H1 (cell line): ENCODE measurements at places on chromosomes 1 and 21. TPM values are rescaled to one million over a fixed set of nuclear protein-coding genes. Genes with fewer than 3 reads are reported as not detected.
A peak's percentile ranks its signal among the peaks of the same experiment; 100 is the strongest.

- no peak for DNase-seq
Observed at GRCh38 chr1:202694314-202694713, 15.9 kb downstream of the SYT2 start.

DNA sequence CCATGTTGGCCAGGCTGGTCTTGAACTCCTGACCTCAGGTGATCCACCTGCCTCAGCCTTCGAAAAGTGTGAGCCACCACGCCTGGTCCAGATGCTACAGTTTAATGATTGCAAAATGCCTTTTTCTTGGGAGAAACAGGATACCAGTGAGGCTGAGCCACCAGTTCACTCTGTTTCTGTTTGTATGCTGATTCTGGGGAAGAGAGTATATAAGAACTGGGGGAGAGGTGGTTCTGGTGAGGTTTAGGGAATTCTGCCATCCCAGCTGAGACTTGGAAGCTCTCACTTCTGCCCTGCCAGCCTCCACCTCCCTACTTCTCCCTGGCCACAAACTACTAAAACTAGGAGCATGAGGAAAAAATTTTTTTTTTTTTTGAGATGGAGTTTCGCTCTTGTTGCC lies 8.1 kb upstream of the PMF1 start:
- no peak for DNase-seq

DNA sequence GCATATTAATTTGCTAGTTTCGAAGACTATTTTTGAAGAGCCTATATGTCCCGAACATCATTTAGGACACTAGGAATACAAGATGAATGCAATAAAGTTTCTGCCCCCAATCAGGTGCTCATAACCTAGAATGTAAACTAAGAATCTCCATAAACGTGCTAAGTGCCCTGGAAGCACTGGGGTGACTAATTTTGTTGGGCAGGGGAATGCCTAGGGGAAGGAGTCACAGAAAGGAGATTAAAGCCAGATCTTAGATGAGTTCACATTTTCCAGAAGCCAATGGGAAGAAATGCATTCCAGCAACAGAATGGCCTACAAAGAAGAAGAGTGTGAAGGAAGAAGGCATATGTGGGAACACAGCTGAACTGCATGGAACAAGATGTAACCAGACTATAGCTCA lies 19.5 kb downstream of the SCYL3 start:
- no peak for DNase-seq

GRCh38 chr1:33388805-33389771 lies 41.8 kb downstream of the PHC2 start:
- DNase-seq = no peak

DNA sequence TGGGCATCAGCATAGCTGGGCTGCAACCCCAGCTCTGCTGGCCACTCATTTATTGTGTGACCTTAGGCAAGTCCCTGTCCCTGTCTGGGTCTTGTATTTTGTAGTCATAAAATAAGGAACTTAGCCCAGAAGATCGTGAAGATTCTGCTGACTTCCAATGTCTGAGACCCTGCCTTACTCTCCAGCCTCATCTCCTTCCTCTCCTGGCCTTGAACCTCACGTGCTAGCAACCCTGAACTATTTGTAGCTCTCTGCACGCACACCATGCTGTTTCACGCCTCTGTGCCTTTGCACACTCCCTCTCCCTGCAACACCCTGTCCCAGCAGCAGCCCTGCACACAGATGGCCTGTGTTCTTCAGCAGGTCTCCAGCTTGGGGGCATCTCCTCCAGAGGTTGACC lies 121.1 kb downstream of the LACTBL1 start:
- DNase-seq = no peak

DNA sequence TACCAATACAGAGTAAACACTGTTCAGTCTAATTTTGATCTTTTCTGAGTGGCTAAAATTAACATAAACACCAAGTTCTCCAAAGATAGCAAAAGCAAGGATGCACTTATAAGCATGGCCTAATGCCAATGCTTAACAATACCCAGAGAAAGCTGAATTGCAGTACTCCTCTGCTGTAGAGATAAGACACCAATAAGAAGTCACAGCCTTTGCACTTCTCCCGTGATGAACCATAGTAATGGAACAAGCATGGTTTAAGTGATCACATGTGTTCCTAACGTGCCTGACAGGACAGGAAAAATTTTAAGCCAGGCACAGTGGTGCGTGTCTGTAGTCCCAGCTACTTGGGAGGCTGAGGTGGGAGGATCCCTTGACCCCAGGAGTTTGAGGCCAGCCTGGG lies 5.6 kb downstream of the PRDX1 start:
- no peak for DNase-seq

DNA sequence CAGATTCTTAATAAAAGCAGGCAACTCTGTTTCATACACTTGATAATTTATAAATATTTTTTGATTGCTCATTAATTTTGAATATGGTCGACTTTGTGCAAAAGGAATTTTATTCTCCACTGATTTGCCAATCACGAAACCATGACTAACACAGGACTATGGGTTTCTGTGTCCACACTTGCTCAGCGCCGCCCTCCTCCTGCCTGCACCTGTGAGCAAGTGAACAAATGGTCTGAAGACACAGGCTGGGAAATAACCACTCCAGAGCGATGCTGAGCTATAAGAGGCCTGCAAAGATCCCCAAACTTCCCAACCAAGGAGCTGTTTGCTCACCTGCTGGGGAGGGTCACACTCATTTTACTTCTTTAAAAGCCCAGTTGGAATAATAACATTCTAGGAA lies 19.6 kb downstream of the ABCB10 start:
- DNase-seq = no peak

DNA sequence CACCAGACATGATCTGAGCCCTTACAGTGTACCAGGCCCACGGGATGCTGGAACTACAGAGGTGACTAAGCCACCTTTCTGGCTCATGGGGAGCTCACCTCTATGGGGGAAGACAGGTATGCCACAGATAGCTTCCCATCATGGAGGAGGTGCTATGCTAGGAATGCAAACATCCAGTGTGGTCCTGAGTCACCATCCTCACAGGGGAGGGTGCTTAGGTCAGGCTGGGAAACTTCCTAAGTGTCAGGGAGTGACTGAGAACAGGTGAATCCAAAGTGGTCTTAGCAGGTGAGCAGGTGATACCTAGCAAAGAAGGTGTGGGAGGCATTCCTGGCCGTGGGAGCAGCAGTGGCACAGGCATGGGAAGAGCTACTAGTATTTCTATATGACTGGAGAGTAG lies 8.6 kb upstream of the RASSF5 start:
- peak; percentile 51 for DNase-seq

- no peak for DNase-seq
Observed at GRCh38 chr1:29900712-29901111, 664.4 kb downstream of the PTPRU start.

DNA sequence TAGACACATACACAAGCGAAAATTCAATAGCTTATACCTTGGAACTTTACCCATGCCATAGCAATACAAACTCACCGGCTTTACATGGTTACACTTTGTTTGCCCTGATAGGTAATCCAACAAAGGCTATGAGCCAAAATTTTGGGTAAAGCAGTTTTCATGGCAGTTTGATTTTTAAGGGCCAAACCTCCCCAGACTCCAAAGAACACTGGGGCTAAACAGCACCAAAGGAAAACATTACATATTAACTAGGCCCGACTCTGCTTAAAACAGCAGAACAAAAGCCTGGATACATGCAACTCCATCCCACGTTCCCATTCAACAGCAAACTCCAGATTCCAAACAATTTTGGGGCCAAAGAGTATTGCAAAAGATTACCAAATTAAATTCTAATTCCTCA lies 4.4 kb upstream of the TMEM125 start:
- DNase-seq = no peak

- DNase-seq = no peak
Observed at GRCh38 chr1:14522077-14522925, 76.2 kb upstream of the KAZN start.

- no peak for DNase-seq
Observed at GRCh38 chr1:30328401-30329262, 394.8 kb downstream of the MATN1 start.

DNA sequence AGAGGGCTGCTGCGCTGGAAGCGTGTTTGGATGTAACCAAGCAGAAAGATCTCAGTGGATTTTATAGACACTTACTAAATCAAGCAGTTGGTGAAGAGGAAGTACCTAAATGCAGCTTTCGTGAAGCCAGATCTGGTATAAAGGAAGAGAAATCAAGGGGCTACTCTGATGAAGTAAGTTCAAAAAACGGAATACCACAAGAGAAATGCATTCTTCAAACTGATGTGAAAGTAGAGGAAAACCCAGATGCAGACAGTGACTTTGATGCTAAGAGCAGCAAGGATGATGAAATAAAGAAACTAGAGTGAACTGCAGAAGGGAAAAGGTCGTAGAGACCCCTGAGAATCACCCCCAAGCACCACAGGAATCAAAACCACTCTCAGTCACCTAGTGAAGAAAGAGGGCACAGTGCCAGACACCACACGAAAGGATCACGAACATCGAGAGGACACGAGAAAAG lies 40.8 kb upstream of the NEXN start:
- DNase-seq = no peak

DNA sequence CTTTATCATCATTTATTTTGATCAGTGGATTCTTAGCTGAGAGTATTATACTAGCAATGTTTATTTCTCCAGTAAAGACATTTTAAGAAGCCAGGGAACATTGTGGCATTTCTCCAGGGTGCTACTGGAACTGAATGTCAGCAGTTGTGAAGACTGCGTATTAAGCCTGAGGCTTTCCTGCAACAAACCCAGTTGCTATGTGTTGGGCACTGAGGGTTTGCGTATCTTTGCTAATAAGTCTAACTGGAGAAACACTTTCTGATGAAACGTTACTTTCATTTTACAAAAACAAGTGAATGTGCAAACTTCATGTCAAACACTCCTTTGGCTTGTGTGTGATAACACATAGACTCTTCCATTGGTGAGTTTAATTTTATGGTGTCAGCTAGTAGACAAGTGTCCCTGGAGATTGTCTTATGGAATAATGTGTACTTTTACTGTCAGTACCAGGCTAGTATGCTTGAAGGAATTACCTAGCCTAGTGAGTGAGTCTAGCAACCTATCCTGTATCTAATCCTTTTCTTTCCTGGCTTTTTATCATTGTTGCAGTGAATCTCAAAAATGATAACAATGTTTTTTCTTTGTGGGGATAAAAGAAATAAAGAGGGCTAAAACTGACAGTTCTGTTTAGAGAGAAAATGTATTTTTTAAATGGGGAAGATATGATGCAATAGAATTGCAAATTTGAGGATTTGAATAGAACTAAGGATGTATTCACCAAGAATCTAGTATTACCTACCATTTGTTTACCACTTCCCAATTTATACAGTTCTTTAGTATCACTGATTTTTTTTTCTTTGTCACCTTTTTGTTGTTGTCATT lies 70.1 kb downstream of the MTR start:
- DNase-seq = no peak

- no peak for DNase-seq
Observed at GRCh38 chr1:68144856-68145255, 87.5 kb downstream of the WLS start.

GRCh38 chr1:229836324-229836723 lies 210.3 kb downstream of the URB2 start:
- DNase-seq = no peak

- DNase-seq = no peak
Observed at GRCh38 chr1:230231774-230232145, 164.7 kb downstream of the GALNT2 start.

GRCh38 chr21:25942135-25942534 lies 207.4 kb downstream of the GABPA start:
- DNase-seq = no peak

DNA sequence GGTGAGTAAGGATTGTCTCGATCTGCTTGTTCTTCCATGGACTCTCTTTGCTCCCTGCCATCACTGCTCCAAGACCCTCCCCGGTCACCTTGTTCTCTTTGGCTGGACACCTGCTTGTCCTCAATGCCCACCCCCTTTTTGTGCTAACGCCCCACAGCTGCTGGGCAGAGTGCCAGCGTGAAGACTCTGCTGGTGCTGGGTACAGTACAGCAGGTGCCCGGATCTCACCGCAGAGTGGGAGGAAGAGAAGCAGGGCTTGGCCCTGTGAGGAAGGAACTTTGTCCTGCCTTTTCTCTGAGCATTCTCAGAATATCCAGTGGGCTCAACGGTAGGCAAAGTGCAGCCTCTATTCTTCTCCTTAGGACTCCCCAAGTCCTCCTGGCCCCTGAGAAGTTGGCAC lies 90.1 kb downstream of the PLXNA2 start:
- no peak for DNase-seq

DNA sequence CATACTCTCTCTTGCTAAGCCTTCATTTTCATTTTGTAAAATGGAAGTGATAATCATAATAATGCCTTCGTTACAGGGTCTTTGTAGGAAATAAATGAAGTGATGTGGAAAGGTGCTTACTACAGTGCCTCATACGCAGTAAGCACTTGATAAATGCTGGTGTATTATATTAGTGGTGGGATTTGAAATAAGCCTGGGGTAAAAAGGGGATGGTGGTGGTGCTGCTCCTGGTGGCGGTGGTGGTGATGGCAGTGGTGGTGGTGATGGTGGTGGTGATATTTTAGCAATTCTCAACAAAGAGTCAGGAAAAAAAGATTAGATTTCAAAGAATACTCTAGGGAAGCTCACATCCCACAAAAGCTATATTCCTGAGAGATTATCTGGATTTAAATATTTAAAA lies 35.5 kb upstream of the ATP1B1 start:
- no peak for DNase-seq

DNA sequence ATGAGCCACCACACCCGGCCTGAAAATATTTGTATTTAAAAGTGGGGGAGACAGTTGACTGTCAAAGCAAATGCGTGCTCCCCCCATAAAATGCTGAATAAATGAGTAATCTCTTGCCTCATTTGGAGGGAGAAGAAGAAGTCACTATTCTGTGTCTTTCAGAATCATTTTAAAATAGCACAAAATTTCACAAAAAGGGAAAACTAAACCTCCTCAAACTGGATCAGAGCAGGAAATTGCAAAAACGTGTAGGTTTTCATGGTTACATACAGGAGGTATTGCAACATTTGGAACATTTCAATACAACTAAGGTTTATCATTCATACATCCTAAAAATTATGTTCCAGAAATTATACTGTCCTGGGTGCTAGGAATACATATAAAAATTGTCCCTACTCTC lies 13.6 kb downstream of the MTF1 start:
- no peak for DNase-seq

The MCOLN3 gene
- total RNA-seq = 2.9 and 3.8 TPM in 2 replicates

The KLHDC9 gene
- total RNA-seq = 4.0 and 6.5 TPM in 2 replicates

The UBL4B gene
- not detected in 2 replicates for total RNA-seq

The AGBL4 gene
- 0.41 and 0.46 TPM in 2 replicates for total RNA-seq

The TSPAN1 gene
- total RNA-seq = not detected in 2 replicates

The IGFN1 gene
- total RNA-seq = not detected in 2 replicates

The SMCP gene
- total RNA-seq = not detected in 2 replicates

The FMO3 gene
- not detected in 2 replicates for total RNA-seq

The OR2M4 gene
- not detected in 2 replicates for total RNA-seq

The OR2W3 gene
- total RNA-seq = 0.82 and 1.1 TPM in 2 replicates

The OR2L5 gene
- not detected in 2 replicates for total RNA-seq

The TRABD2B gene
- total RNA-seq = 3.4 and 3.5 TPM in 2 replicates

The RSPO1 gene
- total RNA-seq = 0.21 TPM in 1 of 2 replicates, not detected in the other

The CCT3 gene
- 471 and 480 TPM in 2 replicates for total RNA-seq

The RPTN gene
- total RNA-seq = not detected in 2 replicates

The DNAH14 gene
- total RNA-seq = 40.7 and 47.0 TPM in 2 replicates

The OR6N1 gene
- not detected in 2 replicates for total RNA-seq
